ENCODE measurements at places on chromosomes 2 and 18. TPM values are rescaled to one million over a fixed set of nuclear protein-coding genes. Genes with fewer than 3 reads are reported as not detected.

The ONECUT2 gene
- polyA plus RNA-seq = 0.59 TPM

The ELOA2 gene
- polyA plus RNA-seq = not detected

The LRRTM1 gene
- 0.88 TPM for polyA plus RNA-seq

The EMX1 gene
- polyA plus RNA-seq = not detected

DNA sequence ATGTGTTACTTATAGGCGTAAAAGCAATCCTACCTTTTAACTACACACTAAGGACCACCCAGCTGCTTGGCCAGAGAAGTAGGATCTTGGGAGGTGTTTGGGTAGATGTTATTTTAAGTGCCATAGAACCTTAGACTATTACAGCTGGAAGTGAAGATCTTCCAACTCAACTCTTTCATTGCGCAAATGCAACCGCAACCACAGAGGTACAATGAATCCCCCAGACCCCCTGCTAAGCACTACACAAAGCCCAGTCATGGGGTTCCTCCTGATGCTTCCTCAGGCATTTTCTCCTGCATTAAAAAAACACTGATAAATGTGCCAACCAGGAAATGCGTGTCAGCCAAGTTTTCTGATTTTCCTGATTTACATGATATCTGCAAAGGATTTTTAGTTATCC is 246.0 kb downstream of the LRRTM1 start:
- H3K27me3 ChIP-seq = no peaks in the 10 kb centered on the region
- H3K4me1 ChIP-seq = no peaks in the 10 kb centered on the region
- DNase-seq = no peak
- no peaks in the 10 kb centered on the region for H3K36me3 ChIP-seq

GRCh38 chr2:210617732-210618330 is 61.4 kb downstream of the CPS1 start:
- DNase-seq = no peak
- H3K36me3 ChIP-seq = no peaks in the 10 kb centered on the region
- H3K27ac ChIP-seq = no peak overlapping the region
- no peaks in the 10 kb centered on the region for H3K4me1 ChIP-seq
- no peak overlapping the region for H3K4me3 ChIP-seq

GRCh38 chr18:63346480-63347183 is 20.4 kb downstream of the KDSR start:
- H3K27me3 ChIP-seq = no peaks in the 10 kb centered on the region
- no peak for DNase-seq
- H3K27ac ChIP-seq = peak overlapping the region; percentile 61
- peaks cover 14% of the 10 kb centered on the region for H3K4me1 ChIP-seq
- H3K36me3 ChIP-seq = no peaks in the 10 kb centered on the region
- H3K4me3 ChIP-seq = no peak overlapping the region
